ENCODE measurements at places on chromosomes 7 and 10.

GRCh38 chr7:100486753-100487446, 3.2 kb downstream of the NYAP1 start:
- DNase-seq, result peak; percentile 64

- DNase-seq, result no peak
These were observed 105.2 kb downstream of the CH25H start for GRCh38 chr10:89101943-89102342.

DNA sequence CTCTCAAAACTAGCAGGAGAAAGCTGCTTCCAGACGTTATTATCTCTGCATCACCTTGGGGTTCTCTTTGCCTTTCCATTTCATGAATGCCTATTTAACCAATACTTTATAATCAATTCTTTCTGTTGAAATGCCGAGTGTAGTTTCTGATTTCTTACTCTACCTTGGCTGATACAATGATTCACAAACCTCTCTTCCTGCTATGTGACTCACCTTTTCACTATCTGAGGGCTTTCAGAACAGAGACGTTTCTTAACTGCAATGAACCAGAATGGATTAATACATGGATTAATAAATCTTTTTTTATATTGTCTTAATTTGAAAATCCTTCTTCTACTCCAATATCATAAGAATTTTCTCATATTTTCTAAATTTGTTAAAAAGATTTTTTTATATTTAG, 46.4 kb upstream of the ZNF746 start:
- no peak for DNase-seq

- peak; percentile 50 for DNase-seq
These were observed 435.8 kb upstream of the MGMT start for GRCh38 chr10:129030996-129031843.

DNA sequence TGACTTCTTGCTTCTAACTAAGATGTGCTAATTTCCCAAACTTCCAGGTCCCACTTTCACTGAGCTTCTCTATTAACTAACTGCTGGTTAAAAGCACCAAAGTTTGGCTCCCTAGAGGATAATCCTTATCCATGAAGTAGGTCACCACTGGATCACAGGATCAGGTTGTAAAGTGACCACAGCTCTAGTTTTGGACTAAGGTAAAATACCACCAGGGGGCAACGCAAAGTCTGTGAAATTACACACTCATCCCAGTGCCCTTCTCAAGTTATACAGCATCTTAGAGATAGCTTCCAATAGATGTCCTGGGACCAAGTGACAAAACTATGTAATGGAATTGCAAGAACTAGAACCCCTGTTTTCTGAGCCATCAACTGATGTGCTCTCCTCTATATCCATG, 116.4 kb upstream of the ASAH2 start:
- peak; percentile 43 for DNase-seq

- no peak for DNase-seq
These were observed 65.5 kb downstream of the RALA start for GRCh38 chr7:39688611-39689480.

- DNase-seq, result no peak
These were observed 5.6 kb upstream of the PCGF5 start for GRCh38 chr10:91214911-91215310.

DNA sequence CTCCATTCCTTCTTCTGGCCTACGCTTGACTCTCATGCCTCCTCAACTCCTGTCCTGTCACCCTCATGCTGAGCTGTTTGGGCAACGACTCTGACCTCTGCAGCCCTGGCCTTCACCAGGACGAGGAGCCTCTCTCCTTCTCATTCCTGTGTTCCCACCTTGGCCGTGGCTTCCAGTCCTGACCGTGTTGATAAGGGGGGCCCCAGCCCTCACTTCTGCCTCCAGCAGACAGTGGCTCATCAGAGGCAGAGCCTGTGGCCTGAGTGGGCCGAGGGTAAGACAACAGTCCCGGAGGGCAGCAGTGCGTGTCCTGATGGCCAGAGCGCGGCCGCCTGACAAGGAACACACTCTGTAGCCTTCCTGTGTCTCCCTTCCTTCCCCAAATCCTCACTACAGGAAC, 61.7 kb upstream of the UBE3C start:
- no peak for DNase-seq

DNA sequence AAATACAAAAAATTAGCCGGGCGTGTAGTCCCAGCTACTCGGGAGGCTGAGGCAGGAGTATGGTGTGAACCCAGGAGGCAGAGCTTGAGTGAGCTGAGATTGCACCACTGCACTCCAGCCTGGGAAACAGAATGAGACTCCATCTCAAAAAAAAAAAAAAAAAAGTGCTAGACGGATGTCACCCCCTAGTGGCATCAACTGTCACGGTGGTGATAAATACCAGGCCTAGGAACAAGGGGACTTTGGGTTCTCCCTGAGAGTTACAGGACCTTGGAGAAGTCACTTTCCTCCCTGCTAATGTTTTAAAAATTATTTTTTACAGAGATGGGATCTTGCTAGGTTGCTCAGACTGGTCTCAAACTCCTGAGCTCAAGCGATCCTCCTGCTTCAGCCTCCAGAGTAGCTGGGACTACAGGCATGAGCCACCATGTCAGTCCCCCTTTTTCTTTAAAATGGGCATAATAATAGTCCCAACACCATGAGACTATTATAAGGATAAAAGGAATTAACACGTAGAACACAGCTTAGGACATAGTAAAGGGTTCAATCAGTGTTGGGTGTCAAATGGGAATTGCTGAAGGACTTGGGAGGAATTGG, 2.6 kb upstream of the TMEM130 start:
- DNase-seq, result peak; percentile 34
